NCI-H1930 (cell line): ENCODE measurements at places on chromosomes 6 and 20.

- DNase-seq: peak; percentile 56
Measured at GRCh38 chr6:132483779-132484679, 28.9 kb downstream of the STX7 start.

- no peak for DNase-seq
Measured at GRCh38 chr6:136362421-136363356, 73.0 kb upstream of the BCLAF1 start.

GRCh38 chr20:46117704-46118467, at the start of gene CD40:
Gene CD40 (plus strand): TSS chr20:46118314. CDS start chr20:46118344, 30 bp downstream.
- DNase-seq: no peak

- no peak for DNase-seq
Measured at GRCh38 chr6:111258615-111259088, 171.3 kb downstream of the SLC16A10 start.

GRCh38 chr6:148580442-148580841, 166.4 kb upstream of the UST start:
- DNase-seq: no peak

DNA sequence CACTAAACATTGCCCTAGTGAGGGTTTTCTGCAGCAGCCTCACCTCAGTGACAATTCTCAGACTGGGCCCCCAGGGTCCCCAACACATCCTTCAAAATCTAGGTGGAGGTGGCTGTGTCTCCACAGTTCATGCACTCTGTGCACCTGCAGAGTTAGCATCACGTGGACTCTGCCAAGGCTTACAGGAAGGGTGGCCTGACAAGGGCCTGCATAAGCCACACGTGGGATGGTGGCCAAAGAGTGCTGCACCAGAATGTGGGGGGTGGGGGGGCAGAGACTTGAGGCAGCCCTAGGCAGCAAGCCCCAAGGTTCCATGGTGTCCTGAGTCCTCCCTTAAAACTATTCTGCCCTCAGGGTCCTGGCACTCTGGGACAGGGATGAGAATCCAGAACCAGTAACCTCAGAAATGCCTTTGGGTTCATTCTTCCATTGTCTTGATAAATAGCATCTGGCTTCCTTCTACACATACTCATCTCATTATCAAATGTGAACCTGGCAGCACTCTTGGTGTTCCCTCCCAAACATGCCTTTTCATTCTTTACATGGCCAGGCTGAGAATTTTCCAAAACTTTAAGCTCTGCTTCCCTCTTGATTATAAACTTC, 1.6 kb upstream of the SERPINB1 start:
- DNase-seq: no peak

DNA sequence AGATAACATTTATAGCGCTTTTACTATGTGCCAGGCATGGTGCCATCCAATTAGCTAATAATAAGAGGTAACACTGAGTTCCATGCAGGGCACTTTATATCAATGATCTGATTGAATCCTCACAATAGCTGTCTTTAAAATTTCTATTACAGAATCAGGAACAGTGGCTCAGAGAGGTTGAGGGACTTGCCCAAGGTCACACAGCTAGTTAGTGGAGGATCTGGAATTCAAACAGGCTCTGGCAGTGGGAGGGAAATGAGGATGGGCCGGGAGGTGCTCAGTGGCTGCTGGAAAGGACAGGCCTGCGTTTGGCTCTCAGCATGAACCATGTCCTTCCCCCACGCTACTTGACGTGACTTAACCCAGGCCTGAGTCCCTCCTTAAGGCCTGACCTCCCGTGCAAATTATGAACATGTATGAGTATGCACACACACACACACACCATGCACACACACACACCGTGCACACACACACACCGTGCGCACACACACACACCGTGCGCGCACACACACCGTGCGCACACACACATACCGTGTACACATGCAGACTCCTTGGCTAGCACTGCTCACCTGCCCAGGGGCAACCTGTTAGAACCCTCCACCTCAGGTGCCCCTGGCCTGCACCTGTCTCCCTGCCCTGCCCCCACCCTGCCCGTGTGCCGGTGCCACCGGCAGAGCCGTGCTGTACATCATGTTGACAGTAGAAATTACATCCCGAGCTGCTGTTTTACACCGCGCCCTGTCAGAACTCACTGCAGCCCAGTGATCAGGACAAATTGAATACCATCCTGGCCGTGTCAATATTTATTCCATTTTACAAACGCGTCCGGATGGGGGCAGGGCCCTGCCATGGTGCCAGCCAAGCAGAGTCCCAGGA, 43.7 kb downstream of the CDH22 start:
- peak; percentile 13 for DNase-seq

- DNase-seq: no peak
Measured at GRCh38 chr20:19741924-19742323, 16.1 kb upstream of the RIN2 start.

DNA sequence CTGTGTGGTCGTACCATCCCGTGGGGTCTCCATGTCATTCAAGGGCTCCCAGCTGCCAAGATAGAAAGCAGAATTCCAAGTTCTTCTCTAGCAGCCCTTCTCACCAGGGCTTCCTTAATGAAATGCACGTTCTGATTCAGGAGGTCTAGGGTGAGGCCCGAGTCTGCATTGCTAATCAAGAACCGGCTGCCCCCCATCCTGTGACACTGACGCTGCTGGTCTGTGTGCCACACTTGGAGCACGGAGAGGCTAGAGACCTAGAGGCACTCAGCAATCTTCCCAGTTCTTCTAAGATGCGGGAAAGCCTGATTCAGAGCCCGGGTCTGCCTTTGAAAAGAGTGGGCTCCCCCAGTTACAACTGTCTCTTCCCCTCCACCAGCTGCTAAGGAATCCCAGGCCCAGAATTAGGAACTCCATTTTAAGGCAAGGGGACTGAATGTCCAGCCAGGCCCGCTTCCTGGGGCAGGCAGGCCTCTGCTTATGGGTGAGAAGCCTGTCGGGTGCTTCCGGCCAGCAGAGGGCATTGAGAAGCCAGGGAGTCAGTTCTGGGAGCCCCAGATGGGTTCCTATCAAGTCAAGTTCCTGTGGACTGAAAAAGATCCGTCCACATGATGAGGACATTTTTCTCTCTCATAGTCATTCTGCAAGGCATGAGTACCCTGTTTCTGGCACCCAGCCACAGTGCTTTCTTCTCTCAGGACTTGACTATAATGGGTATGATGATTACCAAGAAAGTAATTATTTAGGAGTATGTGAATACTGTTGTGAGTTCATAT, 69.8 kb upstream of the RIN2 start:
- DNase-seq: peak; percentile 18

- no peak for DNase-seq
Measured at GRCh38 chr20:38184101-38184500, 19.0 kb upstream of the TGM2 start.

DNA sequence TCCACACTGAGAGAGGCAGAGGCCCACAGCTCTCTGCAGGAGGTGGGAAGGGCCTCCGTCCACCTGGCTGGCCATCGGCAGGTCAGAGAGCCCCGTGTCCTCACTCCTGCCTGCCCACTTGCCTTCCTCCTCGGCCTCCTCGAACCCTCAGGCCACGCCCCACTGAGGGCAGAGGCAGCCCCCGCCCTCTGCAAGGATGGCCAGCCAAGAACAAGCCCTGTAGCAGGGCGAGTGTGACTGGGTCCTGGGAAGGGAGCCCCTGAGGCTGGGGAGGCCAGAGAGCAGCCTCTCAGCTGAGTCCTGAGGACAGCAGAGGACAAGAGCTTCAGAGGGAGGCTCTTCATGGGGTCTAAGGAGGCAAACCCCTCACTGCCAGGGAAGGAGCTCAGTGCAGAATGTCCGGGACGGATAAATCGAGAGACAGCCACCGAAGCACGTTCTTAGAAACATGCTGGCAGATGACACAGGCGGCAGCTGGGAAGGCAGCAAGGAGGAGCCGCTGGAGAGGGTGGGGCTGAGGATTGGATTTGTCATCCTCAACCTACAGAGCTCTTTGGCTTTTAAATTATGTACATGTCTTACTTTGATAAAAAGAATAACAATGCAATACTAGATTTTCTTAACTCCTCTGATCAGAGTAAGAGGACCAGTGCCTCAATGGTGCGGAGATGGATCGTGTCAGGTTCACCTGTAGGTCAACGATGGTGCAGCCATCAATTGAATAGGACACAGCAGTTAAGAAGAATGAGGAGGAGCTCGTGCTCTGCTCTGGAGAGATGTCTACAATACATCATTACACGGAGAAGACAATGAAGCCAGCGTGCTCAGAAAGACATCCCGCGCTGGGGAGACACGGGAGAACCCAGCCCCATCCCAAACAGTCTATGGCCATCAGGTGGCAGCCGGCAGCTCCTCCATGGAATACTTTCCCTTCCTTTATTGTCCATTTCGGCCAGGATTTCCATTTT, 53.0 kb downstream of the GNAS-AS1 start:
- no peak for DNase-seq
